ENCODE measurements at places on chromosomes 12 and 14. TPM values are rescaled to one million over a fixed set of nuclear protein-coding genes. Genes with fewer than 3 reads are reported as not detected.

DNA sequence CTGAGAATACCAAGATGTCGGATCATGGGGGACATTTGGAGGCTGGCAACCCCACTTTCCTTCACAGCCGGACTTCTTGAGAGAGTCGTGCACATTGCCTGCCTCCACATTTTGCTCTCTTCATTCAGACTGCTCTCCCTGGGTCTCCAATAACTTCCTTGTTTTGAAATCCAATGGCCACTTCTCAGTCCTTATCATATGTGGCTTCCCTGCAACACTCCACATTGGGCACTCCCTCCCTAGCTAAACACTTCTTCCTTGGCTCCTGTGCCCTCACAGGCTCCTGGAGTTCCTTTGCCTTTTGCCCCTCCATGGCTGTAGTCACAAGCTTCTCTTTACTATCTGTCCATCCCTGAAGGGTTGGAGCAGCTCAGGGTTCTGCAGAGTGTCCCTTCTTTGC lies 30.1 kb downstream of the NPC2 start:
- no peaks in the 10 kb centered on the region for H3K27me3 ChIP-seq
- peak; percentile 25 for DNase-seq
- no peak overlapping the region for H3K4me3 ChIP-seq
- no peaks in the 10 kb centered on the region for H3K4me1 ChIP-seq
- no peak overlapping the region for H3K27ac ChIP-seq
- H3K36me3 ChIP-seq = no peaks in the 10 kb centered on the region

DNA sequence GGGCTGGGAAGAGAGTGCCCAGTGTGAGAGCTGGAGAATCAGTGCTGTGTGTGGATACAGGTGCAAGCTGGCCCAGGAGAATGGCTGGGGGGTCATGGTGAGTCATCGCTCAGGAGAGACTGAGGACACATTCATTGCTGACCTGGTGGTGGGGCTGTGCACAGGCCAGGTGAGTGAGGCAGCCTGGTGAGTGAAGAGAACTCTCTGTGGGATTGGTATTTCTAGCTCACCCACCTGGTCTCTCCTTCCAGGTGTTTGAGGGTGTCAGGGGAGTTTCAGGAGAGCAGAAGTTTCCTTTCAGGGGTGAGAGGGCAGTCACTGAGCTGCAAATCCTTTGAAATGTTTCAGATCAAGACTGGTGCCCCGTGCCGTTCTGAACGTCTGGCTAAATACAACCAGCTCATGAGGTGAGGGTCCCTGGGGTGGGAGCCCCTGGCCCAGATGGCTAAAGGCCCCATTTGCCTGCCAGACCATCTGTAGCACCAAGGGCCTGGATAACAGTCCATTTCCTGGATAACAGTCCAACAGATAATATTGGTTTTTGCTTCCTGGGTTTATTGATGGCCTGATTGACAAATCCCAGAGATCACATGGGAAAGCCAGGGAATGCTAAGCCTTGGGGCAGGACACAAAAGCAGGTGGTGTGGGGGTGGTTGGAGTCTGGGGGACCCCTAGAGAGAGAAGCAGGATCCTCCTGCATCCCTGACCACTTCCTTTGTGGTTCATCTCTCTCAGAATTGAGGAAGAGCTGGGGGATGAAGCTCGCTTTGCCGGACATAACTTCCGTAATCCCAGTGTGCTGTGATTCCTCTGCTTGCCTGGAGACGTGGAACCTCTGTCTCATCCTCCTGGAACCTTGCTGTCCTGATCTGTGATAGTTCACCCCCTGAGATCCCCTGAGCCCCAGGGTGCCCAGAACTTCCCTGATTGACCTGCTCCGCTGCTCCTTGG lies 5.5 kb upstream of the ATN1 start:
- no peaks in the 10 kb centered on the region for H3K27me3 ChIP-seq
- DNase-seq = no peak
- H3K4me3 ChIP-seq = no peak overlapping the region
- no peak overlapping the region for H3K27ac ChIP-seq

DNA sequence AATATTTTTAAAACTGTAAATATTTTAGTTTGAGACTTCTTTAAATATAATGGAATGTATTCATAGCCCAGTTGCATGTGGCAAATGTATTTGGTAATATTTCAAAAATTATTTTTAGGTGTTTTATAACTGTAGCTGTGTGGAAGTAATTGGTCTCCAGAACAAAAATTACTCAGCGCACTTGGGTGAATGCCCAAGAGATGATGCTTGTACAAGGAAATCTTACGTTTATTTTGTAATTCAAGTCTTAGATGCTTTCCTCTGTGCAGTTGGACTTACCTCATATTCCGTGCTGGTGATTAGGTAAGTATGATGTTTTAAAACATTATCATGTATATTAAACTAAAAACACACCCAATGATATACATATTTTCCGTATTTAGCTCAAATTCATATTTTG lies 76.7 kb upstream of the SLCO1B1 start:
- no peaks in the 10 kb centered on the region for H3K4me1 ChIP-seq
- H3K36me3 ChIP-seq = no peaks in the 10 kb centered on the region
- H3K27ac ChIP-seq = no peak overlapping the region
- DNase-seq = no peak

DNA sequence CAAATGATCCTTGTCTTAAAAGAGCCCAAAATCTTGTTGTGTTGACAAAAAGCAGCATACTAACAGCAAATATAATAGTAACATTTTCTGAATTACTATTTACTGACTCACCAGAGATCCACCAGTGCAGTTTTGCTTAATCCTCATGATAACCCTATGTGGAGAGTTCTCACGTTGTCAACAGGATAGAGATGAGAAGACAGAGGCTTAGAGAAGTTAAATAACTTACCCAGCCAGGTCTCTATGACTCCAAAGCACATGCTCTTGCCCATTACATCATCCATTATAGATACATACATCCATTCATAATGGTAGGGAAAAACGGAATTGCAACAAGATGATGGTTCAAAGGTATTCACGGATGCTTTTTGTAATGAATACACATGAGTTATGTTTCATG lies 111.9 kb downstream of the PAX9 start:
- no peaks in the 10 kb centered on the region for H3K36me3 ChIP-seq
- peaks cover 7% of the 10 kb centered on the region for H3K4me1 ChIP-seq
- H3K4me3 ChIP-seq = no peak overlapping the region
- no peak overlapping the region for H3K27ac ChIP-seq

- H3K4me3 ChIP-seq = peak overlapping the region; percentile 77
- H3K36me3 ChIP-seq = no peaks in the 10 kb centered on the region
- no peak overlapping the region for H3K27ac ChIP-seq
- peaks cover 10% of the 10 kb centered on the region for H3K27me3 ChIP-seq
These were observed 11.6 kb downstream of the BHLHE41 start for GRCh38 chr12:26113181-26113654.

- no peak overlapping the region for H3K27ac ChIP-seq
- DNase-seq = no peak
- no peaks in the 10 kb centered on the region for H3K4me1 ChIP-seq
- H3K36me3 ChIP-seq = peaks cover 84% of the 10 kb centered on the region
- no peaks in the 10 kb centered on the region for H3K27me3 ChIP-seq
These were observed 12.6 kb upstream of the ZNF385A start for GRCh38 chr12:54397157-54397556.

DNA sequence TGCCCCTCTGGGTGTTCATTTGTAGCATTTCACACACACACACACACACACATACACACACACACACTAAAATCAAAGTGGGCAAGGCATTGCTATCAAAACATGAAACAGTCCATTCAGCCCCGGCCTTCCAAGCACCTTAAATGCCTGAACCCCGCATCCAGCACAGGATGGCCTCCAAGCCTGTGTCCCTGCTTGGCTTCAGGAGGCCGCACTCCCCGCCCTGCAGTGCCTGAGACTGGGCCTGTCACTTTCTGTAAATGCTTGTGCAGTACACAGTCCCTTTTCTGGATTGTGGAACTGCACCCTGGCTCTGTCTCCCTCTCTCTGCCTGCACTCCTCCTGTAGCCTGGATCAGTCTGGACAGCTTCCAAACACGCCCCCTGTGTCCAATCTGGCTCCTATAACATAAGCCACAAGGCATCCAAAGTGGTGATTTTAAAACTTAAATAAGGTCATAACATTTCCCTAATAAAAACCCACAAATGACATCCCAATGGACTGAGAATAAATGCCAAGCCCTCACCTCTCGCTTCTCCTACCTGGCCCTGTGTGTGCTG lies 972.2 kb upstream of the TMEM132C start:
- no peaks in the 10 kb centered on the region for H3K27me3 ChIP-seq
- peak; percentile 39 for DNase-seq
- no peaks in the 10 kb centered on the region for H3K36me3 ChIP-seq
- H3K4me1 ChIP-seq = no peaks in the 10 kb centered on the region
- H3K4me3 ChIP-seq = no peak overlapping the region

DNA sequence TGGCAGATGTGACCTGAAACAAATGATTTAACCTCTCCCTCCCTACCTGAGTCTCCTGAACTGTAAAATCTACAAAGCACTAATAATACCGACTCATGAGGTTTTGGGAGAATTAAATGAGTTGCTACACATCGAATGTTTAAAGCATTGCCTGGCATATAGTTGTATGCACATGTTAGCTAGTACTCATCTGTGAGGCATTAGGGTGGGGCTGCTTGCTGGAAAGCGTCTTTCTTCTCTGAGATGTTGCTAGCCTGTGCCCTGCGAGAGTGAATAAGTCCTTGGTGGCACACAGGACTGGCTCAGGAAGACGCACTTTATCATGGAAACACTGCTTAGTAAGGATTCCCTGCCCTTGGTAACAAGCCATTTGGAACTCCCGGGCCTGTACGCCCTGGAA lies 6.1 kb downstream of the RAPGEF3 start:
- H3K27me3 ChIP-seq = no peaks in the 10 kb centered on the region
- no peaks in the 10 kb centered on the region for H3K36me3 ChIP-seq
- no peak overlapping the region for H3K4me3 ChIP-seq
- no peak overlapping the region for H3K27ac ChIP-seq

- no peaks in the 10 kb centered on the region for H3K36me3 ChIP-seq
- peaks cover 5% of the 10 kb centered on the region for H3K4me1 ChIP-seq
- DNase-seq = no peak
- H3K4me3 ChIP-seq = no peak overlapping the region
- no peak overlapping the region for H3K27ac ChIP-seq
- H3K27me3 ChIP-seq = no peaks in the 10 kb centered on the region
These were observed 18.5 kb downstream of the NCOR2 start for GRCh38 chr12:124548854-124549378.

DNA sequence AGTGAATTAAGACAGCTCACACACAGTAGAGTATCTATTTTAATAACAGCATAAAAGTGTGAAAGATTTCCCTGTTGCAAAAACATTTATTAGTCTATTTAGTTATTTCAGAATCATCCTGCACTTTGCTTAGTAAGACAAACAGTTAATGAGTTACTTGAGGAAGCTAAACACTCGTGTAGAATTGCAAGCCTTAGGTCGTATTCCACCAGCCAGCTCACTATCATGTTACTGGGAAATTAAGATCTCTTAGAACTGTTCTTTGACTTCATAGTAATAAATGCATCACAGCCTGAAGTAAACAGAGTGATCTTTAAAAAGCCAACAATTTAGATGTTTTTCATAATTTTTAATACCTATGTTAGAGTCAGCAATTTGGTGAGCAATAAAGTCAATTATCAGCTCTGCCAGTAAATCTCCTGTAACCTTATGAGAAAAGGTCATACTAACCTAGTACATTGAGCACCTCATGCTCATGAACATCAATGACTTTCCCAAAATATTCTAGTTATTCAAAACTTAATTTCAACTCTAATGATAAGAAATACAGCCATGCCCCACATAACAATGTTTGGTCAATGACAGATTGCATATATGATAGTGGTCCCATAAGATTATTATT lies 26.7 kb upstream of the ETNK1 start:
- H3K27ac ChIP-seq = no peak overlapping the region
- no peaks in the 10 kb centered on the region for H3K36me3 ChIP-seq
- no peak overlapping the region for H3K4me3 ChIP-seq
- no peaks in the 10 kb centered on the region for H3K4me1 ChIP-seq
- no peaks in the 10 kb centered on the region for H3K27me3 ChIP-seq

DNA sequence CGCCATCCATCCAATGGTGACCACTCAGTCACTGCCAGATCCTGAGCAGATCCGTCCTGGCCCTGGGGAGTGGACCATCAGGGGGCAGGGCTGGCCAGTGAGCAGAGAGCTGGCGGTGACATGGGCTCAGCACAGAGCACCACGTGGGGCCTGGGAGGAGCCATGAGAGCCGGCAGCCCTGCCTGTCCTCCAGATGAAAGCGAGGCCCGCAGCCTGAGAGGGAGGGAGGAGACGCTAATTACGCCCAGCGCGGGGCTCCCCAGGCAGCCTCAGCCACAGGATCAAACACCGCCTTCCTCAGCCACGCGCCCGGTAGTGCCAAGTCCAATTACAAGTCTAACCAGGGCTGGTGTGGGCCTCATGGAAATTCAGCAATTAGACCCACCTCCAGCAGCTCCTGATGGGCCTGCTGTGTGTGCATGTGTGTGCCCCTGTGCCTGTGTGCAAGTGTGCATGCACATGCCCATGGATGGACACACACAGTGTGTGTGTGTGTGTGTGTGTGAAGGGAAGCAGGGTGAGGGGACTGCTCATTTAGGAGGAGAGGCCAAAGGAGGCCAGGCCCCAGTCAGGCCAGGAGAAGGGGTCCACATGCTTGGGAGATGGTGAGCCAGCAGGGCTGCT lies 68.0 kb downstream of the KIF26A start:
- DNase-seq = peak; percentile 78
- no peaks in the 10 kb centered on the region for H3K27me3 ChIP-seq
- no peak overlapping the region for H3K4me3 ChIP-seq
- H3K4me1 ChIP-seq = no peaks in the 10 kb centered on the region
- H3K36me3 ChIP-seq = no peaks in the 10 kb centered on the region

GRCh38 chr12:124648710-124649384 lies 81.4 kb upstream of the NCOR2 start:
- no peaks in the 10 kb centered on the region for H3K4me1 ChIP-seq
- no peaks in the 10 kb centered on the region for H3K27me3 ChIP-seq
- no peaks in the 10 kb centered on the region for H3K36me3 ChIP-seq

- H3K27ac ChIP-seq = no peak overlapping the region
- peak; percentile 71 for DNase-seq
- no peaks in the 10 kb centered on the region for H3K36me3 ChIP-seq
- H3K4me1 ChIP-seq = no peaks in the 10 kb centered on the region
- no peaks in the 10 kb centered on the region for H3K27me3 ChIP-seq
These were observed 24.3 kb upstream of the GLIPR1L2 start for GRCh38 chr12:75366629-75367028.

The CLEC2B gene
- not detected for total RNA-seq

The MORN3 gene
- 1.3 TPM for total RNA-seq

The GSC gene
- 37.0 TPM for total RNA-seq

The IAPP gene
- total RNA-seq = not detected

The GPR65 gene
- total RNA-seq = not detected

The EFS gene
- total RNA-seq = 43.5 TPM

The SRGAP1 gene
- total RNA-seq = 13.4 TPM

Data from endodermal cell (in vitro differentiated cells).